Suprapubic skin (tissue), 4 donors: ENCODE measurements at places on chromosomes 4 and X. TPM values are rescaled to one million over a fixed set of nuclear protein-coding genes. Genes with fewer than 3 reads are reported as not detected.

The SH3D19 gene
- 76.0 TPM for total RNA-seq

The DAPP1 gene
- 14.6 TPM for total RNA-seq

The BANK1 gene
- 0.96 TPM for total RNA-seq

The ERCC6L gene
- 0.42 TPM for total RNA-seq

The KLHL13 gene
- total RNA-seq: 1.7 TPM

The PNMA5 gene
- not detected for total RNA-seq

The ASB5 gene
- not detected for total RNA-seq

The ANKRD17 gene
- 72.7 TPM for total RNA-seq

The ZNF595 gene
- 23.8 TPM for total RNA-seq

The TLR10 gene
- total RNA-seq: 0.17 TPM

The ALAS2 gene
- total RNA-seq: not detected

The DDX53 gene
- total RNA-seq: not detected

The CDKN2AIP gene
- 25.6 TPM for total RNA-seq

The SLC25A31 gene
- not detected for total RNA-seq

The PRR32 gene
- not detected for total RNA-seq

The PNCK gene
- total RNA-seq: 1.5 TPM

The CT47B1 gene
- not detected for total RNA-seq

The ADAMTS3 gene
- 0.21 TPM for total RNA-seq

The OTC gene
- total RNA-seq: not detected

The AR gene
- 6.4 TPM for total RNA-seq

The CACNA1F gene
- 0.40 TPM for total RNA-seq

The UCP1 gene
- not detected for total RNA-seq

The PCDH7 gene
- 38.1 TPM for total RNA-seq

The WWC2 gene
- 15.4 TPM for total RNA-seq

The VEGFD gene
- 1.7 TPM for total RNA-seq

The SGCB gene
- total RNA-seq: 8.0 TPM

The TMEM255A gene
- 1.6 TPM for total RNA-seq

The TMEM31 gene
- not detected for total RNA-seq

The FIP1L1 gene
- 33.8 TPM for total RNA-seq

The ATXN3L gene
- not detected for total RNA-seq

The MXRA5 gene
- 27.8 TPM for total RNA-seq

The PAGE5 gene
- not detected for total RNA-seq

The TSPYL2 gene
- 29.4 TPM for total RNA-seq

The CSN1S1 gene
- not detected for total RNA-seq

The KIT gene
- 52.8 TPM for total RNA-seq

The IBSP gene
- total RNA-seq: not detected

The PLA2G12A gene
- total RNA-seq: 15.6 TPM

The TMSB15C gene
- 1.3 TPM for total RNA-seq

The BEX2 gene
- total RNA-seq: 16.3 TPM

The IGSF1 gene
- total RNA-seq: 0.86 TPM

The PCYT1B gene
- 0.47 TPM for total RNA-seq

The SPIN2A gene
- 0.47 TPM for total RNA-seq

The CTAG1A gene
- not detected for total RNA-seq
